AML-193 (cell line): ENCODE measurements at places on chromosomes 5 and 9.

DNA sequence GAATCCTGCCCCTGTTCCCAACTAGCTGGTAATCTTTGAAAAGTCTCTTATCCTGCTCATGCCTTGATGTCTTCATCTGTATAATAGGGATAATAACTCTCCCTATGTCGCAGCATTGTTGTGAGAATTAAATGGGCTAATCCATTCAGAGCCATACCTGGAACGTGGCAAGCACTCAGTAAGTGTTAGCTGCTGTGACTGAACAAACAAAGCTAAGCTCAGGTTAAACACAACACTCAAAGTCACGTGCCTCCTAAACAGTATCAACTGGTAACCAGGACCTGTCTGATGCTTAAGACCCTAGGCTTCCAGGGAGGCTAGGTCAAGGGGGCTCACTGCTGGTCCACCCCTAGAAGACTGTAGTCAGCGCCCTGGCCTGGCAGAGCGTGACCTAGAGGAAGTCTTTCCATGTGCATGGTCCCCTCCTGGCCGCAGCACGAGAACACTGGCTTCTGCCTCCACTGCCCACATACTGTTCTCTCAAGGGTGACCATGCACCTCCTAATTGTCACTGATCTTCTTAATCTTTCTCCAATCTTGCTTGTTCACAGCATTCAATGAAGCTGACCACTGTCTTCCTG is 211.1 kb downstream of the TTLL11 start:
- DNase-seq = no peak

GRCh38 chr5:152116934-152117333 is 192.3 kb upstream of the GLRA1 start:
- DNase-seq = no peak

DNA sequence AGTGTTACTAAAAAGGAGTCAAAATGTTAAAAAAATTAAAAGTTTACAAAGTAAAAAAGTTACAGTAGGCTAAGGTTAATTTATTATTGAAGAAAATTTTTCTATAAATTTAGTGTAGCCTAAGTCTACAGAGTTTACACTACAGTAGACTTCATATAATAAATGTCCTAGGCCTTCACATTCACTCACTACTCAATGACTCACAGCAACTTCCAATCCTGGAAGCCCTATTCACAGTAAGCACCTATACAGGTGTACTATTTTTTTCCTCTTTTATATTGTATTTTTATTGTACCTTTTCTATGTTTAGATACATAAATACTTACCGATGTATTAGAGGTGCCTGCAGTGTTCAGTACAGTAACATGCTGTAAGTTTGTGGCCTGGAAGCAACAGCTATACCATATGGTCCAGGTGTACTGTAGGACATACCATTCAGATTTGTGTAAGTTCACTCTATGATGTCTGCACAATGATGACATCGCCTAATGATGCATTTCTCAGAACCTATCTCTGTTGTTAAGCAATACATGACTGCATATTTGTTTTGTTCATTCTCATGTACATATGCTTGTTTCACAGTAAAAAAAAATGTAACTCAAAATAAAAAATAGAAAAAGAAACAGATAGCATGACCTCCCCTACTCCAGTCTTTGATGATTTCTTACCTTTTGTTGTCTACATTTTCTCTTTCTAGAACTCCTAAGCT is 64.7 kb downstream of the NR3C1 start:
- no peak for DNase-seq

DNA sequence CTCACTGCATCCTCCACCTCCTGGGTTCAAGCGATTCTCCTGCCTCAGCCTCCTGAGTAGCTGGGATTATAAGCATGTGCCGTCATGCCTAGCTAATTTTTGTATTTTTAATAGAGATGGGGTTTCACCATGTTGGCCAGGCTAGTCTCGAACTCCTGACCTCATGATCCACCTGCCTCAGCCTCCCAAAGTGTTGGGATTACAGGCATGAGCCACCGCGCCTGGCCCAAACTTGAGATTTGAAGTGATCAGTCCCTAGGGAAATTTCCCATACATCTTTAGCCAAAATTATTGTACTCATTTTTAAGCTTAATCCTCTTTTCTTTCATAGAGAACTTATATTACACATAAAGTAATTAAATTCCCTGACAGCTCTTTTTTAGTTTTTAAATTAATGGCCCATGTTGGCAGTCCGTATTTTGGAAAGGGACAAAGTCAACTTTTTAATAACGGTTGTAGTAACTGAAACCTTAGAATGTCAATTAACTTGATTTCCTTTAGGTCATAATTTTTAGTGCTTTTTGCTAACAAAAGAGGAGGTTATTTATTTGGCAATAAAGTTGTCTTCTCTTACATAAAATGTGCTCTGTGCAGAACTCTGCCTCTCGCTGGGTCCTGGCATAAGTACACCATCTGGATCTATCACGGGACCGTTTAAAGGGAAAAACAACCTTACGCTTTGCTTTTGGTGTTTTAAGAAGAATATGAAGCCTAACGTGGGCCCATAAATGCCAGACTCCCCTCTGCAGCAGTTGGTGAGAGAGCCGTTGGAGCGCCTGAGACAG is 142.3 kb upstream of the OTULINL start:
- no peak for DNase-seq

- DNase-seq = no peak
These were observed 74.7 kb downstream of the ARHGAP26 start for GRCh38 chr5:142844866-142845265.

- DNase-seq = no peak
These were observed 1.5 kb upstream of the SEMA5A start for GRCh38 chr5:9547122-9547947.

DNA sequence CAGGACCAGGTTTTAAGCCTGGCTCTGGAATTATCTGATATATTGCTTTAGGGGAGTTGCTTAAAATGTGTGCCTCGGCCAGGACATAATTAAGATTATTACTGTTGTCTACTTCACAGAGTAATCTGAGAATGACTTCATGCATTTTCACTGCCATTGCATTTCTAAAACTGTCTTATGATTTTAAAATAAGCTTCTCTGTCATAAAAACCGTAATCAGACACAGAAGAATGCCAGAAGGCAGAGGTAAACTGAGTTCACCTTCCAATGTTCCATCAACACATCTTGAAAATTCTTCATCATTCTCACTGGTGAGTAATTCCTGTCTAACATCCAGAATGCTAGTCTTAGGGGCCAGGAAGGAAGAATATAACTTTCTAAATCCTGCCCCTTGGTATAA is 47.1 kb downstream of the ISOC1 start:
- no peak for DNase-seq

GRCh38 chr5:115417076-115417475 is 120.6 kb upstream of the CCDC112 start:
- no peak for DNase-seq

DNA sequence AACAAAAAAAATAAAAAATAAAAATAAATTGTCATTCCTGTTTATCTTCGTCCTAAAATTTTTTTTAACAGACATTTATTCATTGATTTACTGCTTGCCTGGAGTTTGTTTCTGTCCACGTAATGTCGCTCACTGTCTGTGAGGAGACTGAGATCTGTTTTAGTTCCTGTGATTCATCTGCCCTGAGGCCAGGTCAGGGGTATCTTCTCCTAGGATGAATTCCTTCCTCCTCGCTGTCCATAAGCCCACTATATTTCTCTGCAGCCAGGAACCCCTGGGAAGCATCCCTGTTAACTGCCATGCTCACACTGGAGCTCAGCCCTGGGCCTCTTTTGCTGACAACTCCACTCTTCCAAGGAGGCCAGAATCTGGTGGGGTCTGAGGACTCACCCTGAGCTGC is 682.0 kb downstream of the MTRR start:
- DNase-seq = no peak

- DNase-seq = no peak
These were observed 27.7 kb upstream of the SSBP2 start for GRCh38 chr5:81778642-81779041.

DNA sequence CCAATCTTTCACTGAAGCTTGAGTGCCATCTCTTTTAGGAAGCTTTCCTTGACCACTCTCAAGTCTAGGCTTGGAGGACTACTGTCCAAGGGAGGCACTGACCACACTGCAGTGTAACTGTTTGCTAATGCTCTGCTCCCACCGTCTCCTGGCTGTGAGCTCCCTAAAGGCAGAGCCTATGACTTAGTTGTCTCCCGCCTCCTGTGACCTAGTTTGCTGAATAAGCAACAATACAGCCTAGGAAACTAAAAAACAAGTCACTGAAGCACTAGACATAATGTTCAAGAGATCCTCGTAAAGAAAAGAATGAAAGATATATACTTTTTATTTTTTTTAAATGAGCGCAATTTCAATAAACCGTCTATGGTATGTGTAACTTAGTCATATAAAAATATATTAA is 31.4 kb downstream of the LIX1 start:
- DNase-seq = no peak
